Vagina (tissue), 2 donors: ENCODE measurements at places on chromosomes 4 and X.

DNA sequence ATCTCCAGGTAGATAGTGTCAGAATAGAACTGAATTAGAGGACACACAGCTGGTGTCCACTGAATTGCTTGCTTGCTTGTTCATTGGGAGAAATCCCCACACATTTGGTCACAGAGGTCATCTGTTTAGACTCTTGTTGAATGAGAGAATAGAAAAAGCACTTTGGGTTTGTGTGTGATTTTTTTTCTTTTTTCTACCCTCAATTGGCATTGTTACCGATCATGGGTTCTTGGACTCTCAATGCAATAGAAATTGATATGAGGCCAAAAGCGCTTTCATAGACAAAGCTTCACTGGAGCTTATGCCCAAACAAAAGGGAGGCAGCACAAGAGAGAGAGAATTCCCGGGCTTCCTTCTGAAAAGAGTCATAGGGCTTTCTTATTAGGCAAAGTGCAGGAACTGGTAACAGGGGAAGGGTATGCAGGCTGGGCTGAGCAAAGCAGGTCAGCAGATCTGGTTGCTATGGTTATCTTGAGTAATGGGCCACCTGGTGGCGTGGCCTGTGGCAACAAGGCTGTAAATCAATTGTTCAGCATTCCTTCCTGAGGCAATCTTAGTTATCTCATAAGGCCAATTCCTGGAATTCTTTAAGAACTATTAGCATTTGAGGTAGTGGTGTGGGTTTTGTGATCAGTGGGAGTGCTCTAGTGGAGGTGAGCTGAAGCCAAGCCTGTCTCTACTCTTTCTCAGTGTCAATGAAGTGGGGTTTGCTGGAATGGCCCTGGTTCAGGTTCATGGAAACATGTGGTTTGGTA lies 5.3 kb upstream of the GPR82 start:
- no peak for DNase-seq

GRCh38 chrX:134604701-134605311 lies 53.5 kb downstream of the PLAC1 start:
- DNase-seq, result no peak

GRCh38 chrX:2823795-2824386 lies 4.8 kb upstream of the GYG2 start:
- no peak for DNase-seq

DNA sequence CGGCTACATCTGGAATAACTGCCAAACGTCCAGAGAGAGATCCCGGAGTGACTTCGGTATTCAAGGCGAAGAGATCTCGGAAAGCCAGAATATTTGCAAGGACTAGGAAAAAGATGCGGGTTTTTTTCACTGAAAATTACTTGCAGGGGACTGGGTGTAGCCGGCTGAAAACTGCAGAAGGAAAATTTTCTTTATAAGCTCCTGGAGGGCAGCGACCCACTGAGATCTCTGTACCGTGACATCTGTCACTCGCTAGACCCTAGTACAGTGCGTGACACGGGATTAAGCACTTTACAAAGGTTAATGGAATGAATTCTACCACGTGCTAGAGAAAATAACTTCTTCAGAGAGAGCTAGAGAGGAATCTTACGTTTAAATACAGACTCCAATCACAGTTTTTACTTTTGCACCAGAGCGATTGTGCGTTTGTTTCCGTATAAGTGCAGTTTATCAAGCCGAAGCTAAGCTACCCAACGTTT lies 1.1 kb upstream of the LCORL start:
- no peak for DNase-seq

- DNase-seq, result no peak
Measured at GRCh38 chr4:20341134-20341738, 89.5 kb downstream of the SLIT2 start.

DNA sequence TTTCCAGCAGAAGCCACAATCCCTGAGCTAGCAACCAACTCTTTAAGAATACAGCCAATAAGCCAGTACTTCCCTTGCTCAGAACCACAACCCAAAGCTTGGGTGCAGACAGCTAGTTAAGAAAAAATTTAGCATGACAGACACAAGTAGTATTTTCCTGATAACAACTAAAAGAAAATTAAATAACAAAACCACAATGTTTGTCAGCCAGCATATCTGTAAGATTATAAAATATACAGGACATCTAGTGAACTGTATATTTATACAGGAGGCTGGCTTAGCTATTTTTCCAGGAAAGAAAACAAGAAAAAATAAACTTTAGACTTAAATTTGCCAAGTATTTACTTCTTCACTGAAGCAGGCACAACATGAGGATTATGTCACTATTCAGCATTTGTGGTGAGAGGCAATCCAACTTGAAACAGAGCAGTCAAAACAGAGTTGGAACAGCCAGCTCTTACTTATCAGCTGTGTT lies 6.6 kb downstream of the PF4V1 start:
- no peak for DNase-seq

- DNase-seq, result no peak
Measured at GRCh38 chr4:172521680-172522079, 646.9 kb upstream of the GALNT7 start.

DNA sequence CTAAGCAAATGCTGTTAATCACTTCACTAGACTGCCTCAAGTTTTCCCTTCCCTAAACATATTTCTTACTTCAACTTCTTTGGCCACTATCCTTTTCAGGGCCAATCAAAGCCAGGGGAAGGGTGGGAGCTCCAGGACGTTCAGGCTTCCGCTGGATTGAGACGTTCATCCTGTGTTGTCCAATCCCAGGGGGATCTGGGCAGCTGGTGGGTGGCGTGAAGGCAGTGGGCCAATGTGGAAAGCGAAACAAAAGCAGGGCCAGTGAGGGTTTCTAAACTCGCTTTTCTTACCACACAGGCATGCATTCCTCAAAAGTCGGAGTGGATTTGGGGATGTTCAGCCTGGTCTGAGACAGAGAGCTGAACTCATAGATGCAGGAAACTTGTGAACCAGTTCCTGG lies 7.6 kb downstream of the CXCL13 start:
- no peak for DNase-seq

GRCh38 chrX:130079824-130080406 lies 30.4 kb downstream of the ELF4 start:
- no peak for DNase-seq

- no peak for DNase-seq
Measured at GRCh38 chr4:70158576-70158975, 4.5 kb downstream of the PRR27 start.

DNA sequence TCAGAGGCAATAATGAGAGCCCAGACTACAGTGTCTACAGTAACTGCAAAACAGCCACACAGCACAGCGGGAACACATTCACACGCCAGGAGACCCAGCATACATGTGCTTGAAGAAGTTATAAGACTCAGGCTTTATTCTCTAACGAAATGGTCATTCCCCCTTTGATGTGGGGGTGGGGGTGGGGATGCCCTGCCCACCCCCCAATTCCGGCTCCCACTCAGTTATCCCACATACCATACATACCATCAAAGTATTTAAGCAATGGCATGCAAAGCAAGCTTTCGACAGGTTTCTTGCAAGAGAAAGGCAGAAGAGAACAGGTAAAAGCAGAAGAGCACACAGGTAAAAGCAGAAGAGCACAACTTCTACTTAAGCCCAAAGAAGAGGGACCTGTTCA lies 3.6 kb downstream of the MECP2 start:
- no peak for DNase-seq

DNA sequence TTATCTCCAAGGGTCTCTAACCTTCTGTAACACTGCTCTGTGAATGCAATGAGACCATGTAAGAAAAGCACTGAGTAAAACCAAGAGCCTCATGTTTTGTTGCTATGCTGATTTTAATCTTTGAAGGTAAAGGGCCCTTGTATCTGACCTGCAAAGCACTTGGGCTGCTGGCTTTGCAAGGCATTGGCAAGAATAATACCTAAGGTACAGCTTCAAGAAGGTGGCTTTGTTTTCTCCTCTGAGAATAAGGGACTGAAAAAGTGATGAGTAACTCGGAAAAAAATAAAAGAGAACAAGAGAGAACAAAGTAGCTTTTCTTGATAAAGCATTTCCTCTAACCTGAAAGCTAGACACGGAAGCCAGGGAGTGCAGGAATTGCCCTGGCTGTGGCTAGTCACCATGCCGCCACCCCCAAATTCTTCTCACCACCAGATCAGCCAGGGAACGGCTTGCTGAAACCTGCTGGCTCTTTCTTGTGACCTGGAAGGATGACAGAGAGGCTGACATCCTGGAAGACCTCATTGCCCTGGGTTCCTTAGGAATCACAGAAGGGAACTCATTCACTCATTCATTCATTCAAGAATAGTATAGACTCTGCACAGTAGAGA lies 41.8 kb upstream of the HS3ST1 start:
- DNase-seq, result no peak

DNA sequence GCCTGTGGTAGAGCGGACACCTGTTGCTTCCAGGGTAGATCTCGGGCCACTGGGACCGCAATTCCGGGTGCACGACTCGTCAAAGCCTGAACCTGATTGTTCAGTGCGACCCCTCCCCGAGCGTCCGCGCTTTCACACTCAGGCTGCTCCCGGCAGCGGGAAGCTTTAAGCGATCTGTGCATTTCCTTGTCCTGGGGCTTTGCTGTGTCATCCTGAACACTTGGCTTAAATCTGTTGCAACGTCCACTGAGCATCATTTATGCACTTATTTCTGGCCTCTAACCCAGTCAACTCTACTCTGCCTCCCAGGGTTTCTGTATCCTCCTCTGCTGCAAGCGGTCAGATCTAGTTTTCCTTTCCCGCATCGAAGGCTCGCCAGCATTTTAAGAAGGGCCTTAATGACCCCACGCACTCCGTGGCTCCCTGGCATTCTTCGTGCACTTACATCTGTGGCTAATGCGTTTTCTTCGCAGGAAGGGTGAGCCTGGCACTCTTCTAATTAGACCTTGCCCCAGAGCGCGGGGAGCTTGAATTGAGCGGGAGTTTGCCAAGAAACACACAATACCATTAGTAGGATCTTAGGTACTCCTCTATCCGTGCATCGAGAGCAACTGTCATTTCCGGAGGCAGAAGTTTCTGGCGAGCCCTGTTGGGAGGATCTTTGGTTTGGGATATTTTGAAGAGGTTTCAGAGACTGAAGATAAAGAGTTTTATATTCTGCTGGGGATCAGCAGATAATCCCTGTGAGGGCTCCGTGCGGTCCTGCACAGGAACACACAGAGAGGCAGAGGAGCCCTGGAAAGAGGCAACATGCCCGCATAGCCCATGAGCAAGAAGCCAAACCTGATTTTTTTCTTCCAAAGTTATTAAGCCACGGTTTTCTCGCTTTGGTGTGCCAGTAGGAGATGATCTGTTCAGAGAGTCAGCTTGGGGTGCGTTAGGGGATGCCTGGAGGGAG lies 654 bp upstream of the DDIT4L start:
- no peak for DNase-seq

GRCh38 chr4:11954093-11954492 lies 525.4 kb upstream of the HS3ST1 start:
- DNase-seq, result no peak

GRCh38 chr4:46952451-46952850 lies 40.9 kb downstream of the GABRA4 start:
- no peak for DNase-seq

DNA sequence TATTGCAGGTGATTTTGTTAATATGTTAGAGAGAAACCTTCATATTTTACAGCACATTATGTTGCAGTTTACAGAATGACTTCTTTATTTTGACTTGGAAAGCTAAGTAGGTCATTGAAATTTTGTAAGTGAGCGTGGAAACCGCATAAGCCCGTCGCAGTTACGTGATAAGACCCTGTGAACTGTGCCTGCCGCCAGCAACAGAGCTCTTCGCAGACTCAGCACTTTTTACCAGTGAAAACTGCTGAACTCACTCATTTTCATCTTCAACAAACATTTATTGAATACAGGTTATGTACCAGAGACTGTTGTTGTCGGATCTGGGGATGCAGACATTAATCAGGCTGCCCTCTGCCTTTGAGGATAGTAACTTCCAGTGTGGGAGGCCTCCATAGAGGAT lies 355.7 kb downstream of the HS3ST1 start:
- DNase-seq, result no peak

- DNase-seq, result no peak
Measured at GRCh38 chr4:100421361-100421978, 96.4 kb downstream of the EMCN start.

DNA sequence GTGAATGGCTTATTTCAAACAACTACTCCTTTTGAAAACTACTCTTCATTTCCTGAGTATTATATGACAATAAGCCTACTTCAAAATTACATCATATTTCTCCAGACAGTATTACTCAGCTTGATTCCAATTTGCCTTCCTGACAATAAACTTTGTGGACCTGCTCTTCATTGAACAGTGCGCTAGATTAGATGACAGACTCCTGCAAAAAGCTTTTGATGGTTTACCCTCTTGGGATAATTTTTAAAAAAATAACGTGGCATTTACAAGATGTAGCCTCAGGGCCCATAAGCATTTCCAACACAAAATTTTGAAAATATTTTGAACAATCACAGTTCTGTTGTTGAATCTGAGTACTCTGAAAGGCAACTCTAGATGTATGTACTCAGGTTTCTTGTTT lies 25.9 kb downstream of the MGAT4D start:
- no peak for DNase-seq

GRCh38 chr4:54668014-54668611 lies 10.4 kb downstream of the KIT start:
- no peak for DNase-seq

DNA sequence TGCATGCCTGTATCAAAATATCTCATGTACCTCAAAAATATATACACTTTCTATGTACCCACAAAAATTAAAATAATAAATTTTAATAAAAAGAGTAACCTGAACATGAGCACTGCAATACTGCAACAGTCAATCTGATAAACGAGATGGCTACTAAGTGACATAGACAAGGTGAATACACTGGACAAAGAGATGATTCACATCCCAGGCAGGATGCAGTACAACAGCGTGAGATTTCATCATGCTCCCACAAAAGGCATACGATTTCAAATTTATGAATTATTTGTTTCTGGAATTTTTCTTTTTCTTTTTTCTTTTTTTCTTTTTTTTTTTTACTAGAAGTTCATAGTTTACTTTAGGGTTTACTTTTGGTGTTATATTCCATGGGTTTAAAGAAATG lies 12.2 kb upstream of the FGF16 start:
- no peak for DNase-seq

DNA sequence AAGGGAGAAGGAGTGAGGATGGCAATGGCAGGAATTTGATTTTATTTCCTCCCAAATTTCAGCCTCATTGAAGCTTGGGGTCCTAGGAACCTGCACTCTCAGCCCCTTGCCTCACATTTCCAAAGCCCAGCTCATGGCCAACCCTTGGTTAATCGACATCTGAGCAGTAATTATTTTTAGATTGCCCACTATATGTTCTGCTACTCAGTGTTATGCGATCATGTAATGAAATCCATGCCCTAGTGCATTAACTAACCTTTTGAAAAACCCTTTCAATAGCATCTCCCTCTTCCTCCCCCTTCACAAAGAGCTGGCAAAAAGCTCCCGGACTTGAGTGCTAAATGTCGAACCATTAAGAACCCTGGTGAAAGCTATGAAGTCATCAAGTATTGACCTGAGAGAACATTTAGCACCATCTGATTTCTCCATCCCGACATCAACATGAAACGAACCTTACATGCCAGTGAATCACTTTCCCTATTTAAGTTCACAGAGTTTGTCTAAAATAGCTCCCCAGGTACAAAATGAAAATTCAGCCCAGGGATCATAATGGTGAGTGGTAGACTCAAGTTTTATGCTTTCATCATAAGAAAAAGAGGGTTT lies 59.2 kb upstream of the RPS6KA3 start:
- no peak for DNase-seq
